Fibroblast of mammary gland (primary cell): ENCODE measurements at places on chromosomes 13 and 19.

GRCh38 chr13:33251131-33251661 lies 34.4 kb downstream of the STARD13 start:
- peak; percentile 98 for DNase-seq

- no peak for DNase-seq
Measured at GRCh38 chr13:60936281-60936680, 479.4 kb downstream of the PCDH20 start.

- peak; percentile 82 for DNase-seq
Measured at GRCh38 chr19:17775991-17776803, 18.7 kb upstream of the B3GNT3 start.

DNA sequence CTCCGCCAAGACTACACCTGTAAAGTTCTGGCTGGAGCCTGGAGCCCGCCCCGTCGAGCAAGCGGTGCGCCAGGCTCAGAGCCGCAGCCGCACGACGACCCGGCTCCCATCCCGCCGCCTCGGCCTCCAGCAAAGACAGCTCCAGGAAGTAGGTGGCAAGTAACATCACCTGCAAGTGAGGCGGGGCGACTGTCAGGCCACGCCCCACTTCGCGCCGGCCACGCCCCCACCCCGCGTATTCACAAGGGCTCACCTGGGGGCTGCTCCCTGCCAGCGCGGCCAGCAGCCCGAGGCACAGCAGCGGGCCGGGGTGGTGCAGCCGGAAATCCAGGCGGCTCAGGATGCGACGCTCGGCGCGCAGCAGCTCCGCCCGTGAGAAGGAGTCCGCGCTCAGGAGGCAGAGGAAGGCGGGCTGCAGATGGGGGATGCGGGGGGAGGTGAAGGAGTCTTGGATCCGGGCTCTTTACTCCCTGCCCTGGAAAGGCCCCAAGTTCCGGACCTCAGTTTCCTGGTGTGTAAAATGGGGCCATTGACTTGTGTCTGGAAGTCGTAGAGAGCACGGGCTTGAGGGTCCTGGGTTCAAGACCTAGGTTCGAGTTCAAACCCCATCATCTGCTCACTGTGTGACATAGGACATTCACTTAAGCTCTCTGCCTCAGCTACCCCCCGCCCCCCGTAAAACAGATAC lies 3.2 kb downstream of the CCNP start:
- DNase-seq, result no peak

DNA sequence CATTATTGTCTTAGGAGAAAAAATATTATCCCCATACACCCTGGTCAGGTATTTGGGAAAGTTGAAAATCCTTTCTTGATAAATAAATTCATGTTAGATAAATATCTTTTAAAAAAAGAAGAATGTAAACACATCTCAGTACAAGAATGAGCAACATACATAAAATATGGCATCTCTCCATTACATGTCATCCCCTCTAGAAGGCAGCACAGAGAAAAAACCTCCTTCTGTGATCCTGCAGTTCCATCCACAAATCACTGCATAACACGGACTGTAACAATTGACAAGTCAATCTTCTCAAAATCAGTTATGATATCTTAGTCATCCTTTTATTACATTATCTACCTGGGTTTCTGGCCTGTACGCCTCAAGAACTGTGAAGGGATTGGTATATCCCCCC lies 683.9 kb upstream of the KLHL1 start:
- DNase-seq, result no peak

DNA sequence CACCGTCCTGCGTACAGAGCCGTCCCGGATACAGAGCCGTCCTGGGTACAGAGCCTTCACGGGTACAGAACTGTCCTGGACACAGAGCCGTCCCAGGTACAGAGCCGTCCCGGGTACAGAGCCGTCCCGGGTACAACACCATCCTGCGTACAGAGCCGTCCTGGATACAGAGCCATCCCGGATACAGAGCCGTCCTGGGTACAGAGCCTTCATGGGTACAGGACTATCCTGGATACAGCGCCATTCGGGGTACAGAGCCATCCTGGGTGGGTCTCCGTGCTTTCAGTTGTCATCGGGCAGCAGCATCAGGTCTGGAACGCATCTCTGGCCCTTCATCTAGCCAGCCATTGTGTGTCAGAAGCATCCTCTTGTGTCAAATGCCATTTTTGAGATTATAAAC lies 222.3 kb upstream of the SOX1 start:
- no peak for DNase-seq

GRCh38 chr19:36436531-36436930 lies 18.1 kb upstream of the ZFP82 start:
- peak; percentile 27 for DNase-seq

- peak; percentile 36 for DNase-seq
Measured at GRCh38 chr19:28351761-28352160, 861.2 kb downstream of the UQCRFS1 start.

DNA sequence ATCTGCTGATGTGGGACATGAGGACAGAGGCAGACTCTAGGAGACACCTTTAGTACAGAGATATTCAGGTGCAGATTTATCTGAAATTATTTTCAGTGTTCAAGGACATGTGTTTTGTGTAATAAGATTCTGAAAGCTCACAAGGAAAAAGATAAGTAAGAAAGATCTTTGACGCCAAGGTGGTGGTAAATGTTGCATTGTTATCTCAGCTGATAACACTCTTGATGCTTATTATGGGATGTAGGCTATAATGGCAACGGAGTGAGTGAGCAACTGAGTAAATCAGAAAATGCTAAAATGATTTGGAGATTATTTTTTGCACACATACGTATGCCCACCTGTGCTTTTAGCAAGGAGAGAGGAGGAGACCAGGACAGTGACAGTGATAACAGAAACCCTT lies 510.9 kb downstream of the KLF12 start:
- DNase-seq, result no peak

- DNase-seq, result no peak
Measured at GRCh38 chr13:73693215-73693614, 441.0 kb downstream of the KLF12 start.

- no peak for DNase-seq
Measured at GRCh38 chr13:95181586-95181985, 119.7 kb downstream of the ABCC4 start.

GRCh38 chr19:13463296-13463695 lies 43.0 kb downstream of the CACNA1A start:
- peak; percentile 3 for DNase-seq

- DNase-seq, result peak; percentile 59
Measured at GRCh38 chr19:44212866-44213346, 574 bp downstream of the ZNF227 start.

DNA sequence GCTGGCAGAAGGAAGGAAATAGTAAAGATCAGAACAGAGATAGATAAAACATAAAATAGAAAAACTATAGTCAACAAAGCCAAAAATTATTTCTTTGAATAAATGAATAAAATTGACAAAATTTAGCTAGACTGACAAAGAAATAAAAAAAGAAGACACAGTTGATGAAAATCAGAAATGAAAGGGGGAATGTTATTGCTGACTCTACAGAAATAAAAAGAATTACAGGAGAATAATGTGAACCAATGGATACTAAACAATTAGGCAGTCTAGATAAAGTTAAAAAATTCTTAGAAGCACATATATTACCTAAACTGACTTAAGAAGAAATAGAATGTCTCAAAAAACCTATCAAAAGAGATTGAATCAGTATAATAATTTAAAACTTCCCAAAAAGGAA lies 933.8 kb downstream of the PCDH9 start:
- no peak for DNase-seq

DNA sequence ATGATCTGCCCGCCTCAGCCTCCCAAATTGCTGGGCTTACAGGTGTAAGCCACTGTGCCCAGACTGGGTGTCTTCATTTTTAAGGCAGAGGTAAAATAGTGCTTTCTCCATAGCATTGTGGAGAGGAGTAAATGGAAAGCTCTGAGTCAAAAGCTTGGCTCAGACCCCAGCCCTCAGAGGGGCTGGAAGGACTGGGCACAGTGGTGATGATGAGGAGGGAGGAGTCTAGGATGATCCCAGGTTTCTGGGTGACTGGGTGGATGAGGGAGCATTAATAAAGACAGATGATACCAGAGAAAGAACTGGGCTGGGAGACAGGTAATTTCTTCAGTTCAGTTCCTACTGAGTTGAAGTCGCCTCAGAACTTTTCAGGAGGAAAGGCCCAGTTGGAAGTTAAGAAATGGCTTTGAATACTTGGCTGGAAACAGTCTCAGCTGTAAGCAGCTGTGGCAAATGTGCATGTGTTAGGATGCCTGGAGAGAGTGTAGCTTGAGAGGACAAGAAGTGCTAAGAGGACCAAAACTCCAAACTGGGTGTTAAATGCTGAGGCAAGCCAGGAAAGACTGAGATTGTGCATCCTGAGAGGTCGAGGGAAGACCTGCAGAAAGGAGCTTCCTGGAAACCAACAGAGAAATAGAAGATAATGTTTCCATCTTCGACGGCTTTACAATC lies 37.1 kb upstream of the MEDAG start:
- peak; percentile 75 for DNase-seq

DNA sequence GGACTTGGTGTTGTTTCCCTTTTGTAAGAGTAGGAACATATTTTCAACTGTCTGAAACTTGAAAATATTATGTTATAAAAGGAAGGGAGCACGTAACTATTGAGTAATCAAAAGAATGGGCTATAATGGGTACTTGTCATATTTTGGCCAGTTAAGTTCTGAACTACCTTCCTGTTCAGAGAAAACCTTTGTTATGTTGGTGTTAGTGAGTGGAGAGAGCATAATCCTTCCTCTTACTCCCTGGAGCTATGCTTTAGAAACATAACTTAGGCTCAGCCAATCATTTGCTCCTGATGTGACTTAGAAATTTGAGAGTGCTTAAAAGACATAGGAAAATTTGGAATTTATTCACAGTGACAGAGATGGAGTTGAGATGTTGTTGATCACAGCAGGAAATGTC lies 482.5 kb upstream of the SPRY2 start:
- no peak for DNase-seq

DNA sequence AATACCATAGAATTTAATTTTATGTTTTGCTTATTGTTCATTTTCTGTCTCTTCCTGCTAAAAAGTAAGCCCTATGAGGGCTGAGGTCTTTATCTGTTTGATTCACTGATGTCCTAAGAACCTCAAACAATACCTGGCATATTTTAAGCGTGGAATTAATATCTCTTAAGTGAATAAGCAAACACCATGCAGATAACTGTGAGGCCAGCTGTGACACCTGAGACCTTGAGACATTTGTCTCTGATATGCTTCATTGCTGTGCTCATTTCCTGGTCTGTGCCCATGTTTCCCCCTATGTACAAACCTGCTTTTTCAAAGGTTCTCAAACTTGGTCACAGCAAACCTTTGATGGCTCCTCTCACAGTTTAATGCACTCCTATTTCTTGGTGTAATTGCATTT lies 254.6 kb downstream of the COG6 start:
- no peak for DNase-seq

GRCh38 chr19:2167896-2168618 lies 4.3 kb downstream of the DOT1L start:
- DNase-seq, result peak; percentile 82

DNA sequence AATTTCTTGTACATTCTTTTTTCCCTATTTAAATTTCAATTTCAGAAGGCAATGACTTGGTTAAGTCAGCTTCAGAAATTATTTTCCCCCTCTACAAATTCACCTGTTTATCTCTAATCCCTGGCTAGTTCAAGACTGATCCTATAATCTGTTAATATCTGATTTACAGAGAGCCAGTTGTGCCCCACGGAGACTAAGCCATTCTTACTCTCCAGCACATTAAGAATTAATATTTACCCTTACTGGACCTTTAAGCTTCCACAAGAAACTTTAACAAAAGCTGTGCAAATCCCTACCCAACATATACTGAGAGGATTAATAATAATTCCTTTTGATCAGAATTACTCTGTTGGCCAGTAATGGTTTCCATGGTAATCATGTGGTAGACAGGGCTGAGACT lies 786.2 kb downstream of the PCDH9 start:
- no peak for DNase-seq
